H1 (cell line): ENCODE measurements at places on chromosomes 7 and 10. TPM values are rescaled to one million over a fixed set of nuclear protein-coding genes. Genes with fewer than 3 reads are reported as not detected.

DNA sequence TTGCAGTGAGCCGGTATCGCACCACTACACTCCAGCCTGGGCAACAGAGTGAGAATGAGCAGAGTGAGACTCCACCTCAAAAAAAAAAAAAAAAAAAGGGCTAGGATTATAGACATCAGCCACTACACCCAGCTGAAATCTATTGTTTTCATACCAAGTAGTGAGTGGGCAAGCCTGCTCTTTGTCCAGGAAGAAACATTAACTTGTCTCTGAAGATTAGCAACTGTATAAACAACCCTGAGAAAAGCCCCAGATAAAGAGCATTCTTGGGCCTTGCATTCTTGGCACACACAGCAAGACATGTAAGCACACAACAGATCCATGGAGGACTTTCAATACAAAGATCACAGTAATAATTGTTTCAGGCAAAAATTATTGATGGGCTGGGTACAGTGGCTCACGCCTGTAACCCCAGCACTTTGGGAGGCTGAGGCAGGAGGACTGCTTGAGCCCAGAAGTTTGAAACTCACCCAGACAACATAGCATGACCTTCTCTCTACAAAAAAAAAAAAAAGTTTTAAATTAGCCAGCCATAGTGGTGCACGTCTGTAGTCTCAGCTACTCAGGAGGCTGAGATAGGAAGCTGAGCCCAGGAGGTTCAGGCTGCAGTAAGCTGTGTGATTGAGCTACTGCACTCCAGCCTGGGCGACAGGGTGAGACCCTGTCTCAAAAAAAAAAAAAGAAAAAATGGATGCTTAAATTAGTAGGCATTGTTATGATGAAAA, 4.4 kb downstream of the PSPH start:
- DNase-seq = no peak

DNA sequence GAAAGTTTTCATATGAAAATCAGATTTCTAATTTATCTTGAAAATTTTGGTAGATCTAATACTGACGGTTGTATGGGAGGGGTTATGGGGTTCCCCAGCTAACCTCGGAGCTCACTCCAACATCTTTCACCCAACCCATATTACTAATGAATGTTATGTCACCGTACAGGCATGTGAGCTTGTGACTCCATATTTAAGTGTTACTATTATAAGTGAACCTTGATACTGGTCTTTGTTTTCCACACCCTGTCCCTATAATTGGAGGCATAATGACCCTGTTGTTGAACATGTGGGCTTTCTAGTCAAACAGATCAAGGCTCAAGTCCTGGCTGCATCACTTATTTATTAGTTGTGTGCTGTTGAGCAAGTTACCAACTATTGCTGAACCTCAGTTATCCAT, 27.2 kb downstream of the WDFY4 start:
- no peak for DNase-seq

DNA sequence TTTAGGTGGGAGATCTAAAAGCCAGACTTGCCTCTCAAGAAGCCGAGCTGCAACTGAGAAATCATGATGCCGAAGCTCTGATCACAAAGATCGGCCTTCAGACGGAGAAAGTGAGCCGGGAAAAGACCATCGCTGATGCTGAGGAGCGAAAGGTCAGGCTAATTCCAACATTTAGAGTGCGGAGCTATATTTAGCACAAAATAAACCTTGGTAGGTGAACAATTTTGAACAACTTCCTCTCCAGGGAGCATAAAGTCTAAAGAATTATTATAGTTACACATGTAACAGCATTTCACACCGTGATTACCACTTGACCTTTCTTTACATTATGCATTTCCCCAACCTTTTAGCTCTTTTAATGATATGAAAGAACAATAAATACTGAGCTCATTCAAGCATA, 166.7 kb downstream of the CDCA7L start:
- no peak for DNase-seq

DNA sequence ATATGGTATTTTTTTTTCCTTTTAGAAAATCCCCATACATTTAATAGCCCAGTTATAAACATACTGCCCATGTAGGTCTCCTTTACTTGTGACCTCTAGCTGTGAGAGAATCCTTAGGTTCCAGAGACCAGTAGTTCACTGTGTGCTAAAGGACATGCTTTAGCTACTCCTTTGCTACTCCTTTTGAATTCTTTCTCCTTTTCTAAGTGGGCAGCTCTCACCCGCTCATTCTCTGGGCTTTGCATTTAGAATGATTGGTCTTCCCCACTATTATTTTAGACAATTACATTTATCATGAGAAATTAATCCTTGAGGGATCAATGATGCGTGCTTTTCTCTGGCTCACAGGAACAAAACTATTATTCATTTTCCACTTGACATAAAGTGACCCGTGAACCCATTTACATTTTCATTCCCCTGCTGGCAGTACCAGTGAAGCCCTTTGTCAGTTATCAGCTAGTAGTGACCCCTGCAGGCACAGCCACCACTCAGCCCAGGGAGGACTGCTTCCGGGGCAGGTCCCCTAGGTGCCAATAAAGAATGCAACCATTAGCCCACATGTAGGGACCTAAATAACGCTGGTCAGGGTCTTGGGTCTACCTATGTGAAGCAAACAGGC, 844.3 kb downstream of the CNTNAP2 start:
- DNase-seq = peak; percentile 55

DNA sequence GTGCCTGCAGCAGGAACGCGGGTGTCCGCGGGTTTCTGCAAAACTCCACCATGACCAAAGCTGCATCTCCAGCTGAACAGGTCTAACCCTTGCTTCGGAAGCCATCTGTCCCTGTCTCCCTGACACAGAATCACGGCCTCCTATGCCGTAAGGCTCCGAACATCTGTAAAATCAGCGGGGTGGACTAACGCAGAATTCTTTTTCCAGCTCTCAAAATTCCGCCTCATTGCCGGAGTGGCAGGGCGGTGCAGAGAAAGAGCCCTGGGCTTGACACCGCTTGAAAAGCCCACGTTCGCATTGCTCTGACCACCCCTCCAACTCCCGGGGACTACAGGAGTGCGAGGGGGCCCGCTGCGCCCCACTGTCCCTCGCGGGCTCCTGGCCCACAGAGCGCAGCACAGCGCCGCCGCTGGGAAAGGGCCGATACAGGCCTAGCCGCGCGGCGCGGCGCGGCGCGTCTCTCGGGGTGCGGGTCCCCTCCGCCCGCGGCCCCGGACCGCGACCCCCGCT, 409 bp downstream of the DNMBP start:
- DNase-seq = no peak

- no peak for DNase-seq
These were observed 1.3 kb downstream of the GLI3 start for GRCh38 chr7:42235741-42236161.

Gene PKD1L1
- 0.35 and 0.46 TPM in 2 replicates for polyA plus RNA-seq

Gene TRIL
- 3.9 and 4.9 TPM in 2 replicates for polyA plus RNA-seq
